ENCODE measurements at places on chromosomes 6 and 20. TPM values are rescaled to one million over a fixed set of nuclear protein-coding genes. Genes with fewer than 3 reads are reported as not detected.

TRAPPC3L gene
- not detected for total RNA-seq

TAGAP gene
- 1.6 TPM for total RNA-seq

ANKRD6 gene
- total RNA-seq, result 21.4 TPM

SIRPG gene
- 0.27 TPM for total RNA-seq

CST2 gene
- total RNA-seq, result not detected

PSORS1C2 gene
- total RNA-seq, result not detected

NRM gene
- total RNA-seq, result 2.4 TPM
